ENCODE measurements at places on chromosomes 16 and 17.

- no peak for DNase-seq
These were observed 55.6 kb downstream of the COTL1 start for GRCh38 chr16:84562174-84562815.

DNA sequence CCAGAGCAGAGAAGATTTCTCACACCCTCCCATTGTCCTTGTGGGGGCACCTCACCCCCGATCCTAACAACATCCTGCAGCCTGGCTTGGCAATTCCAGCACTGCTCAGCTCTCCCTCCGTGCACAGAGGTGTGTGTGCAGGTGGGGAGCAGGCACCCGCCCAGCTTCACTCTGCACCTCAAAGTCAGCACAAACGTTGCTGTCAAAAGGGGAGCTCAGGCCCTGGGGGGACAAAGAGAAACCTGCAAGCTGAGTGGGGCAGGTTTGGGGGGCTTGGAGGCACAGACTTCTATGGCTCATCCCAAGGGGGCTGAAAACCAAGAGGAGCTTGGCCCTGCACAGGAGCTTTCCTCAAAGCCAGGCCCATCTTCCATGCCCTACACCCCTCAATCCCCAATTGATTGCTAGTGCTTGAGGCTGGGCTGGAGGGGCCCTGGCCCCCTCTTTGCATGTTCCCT, 231.9 kb upstream of the TNRC6C start:
- no peak for DNase-seq

DNA sequence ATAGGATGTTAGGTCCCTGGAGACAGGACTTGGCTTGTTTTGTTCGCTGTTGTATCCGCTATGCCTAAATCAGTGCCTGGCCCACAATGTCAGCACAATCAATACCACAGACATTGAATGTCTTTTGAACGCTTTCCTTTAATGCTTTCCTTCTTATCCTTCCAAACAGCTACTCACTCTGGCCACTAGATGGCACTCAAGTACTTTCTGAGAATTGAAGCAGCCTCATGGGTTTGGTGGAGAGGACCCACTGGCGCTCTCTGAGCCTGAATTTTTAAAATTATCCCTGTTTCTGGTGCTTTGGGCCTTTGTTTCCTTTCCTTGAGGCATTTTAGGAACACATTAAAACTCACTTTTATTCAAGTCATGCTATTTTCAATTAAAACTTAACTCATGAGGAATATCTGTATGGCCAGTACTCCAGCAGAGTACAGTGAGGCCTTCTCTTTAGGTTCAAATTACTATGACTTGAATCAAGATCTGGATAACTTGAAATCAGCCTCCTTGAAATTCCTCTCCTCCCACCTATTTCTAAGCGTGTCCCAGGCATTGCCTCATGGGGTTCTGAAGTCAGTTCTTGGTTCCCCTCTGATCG, 3.2 kb upstream of the NLRP1 start:
- peak; percentile 66 for DNase-seq

DNA sequence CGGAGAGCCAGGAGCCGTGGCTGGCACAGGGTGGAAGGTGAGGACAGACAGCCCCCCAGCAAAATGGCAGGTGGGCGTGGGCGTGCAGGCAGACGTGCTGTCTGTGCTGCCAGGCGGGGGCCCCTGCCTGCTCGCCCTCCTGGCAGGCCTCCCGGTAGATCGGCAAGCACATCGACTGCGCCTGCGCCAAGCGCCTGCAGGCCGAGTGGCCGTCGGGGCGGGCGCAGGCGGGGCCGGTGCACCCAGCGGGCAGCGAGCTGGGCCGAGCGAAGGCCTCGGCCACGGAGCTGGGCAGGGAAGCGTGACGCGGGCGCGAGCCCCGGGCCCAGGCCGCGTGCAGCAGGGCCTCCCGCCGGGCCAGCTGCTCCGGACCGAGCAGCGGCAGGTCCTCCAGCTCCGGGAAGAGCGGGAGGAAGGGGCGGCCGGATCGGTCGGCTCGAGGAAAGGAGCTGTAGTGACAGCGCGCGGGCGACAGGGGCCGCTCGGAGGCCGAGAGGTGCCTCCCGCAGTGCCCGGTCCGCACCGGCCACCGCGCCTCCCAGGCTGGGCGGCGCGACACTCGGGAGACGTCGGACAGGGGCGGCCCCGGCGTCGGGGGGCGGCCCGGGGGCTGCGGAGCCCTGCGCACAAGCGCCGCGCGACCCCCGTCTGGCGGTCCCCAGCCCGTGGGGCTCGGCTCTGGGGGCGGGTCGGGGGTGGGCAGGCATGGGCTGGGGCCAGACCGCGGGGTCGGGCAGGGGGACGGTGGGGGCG, 16.9 kb downstream of the GRIN2C start:
- DNase-seq = peak; percentile 33

GRCh38 chr17:50775926-50776325, 8.6 kb upstream of the ANKRD40CL start:
- DNase-seq = no peak

DNA sequence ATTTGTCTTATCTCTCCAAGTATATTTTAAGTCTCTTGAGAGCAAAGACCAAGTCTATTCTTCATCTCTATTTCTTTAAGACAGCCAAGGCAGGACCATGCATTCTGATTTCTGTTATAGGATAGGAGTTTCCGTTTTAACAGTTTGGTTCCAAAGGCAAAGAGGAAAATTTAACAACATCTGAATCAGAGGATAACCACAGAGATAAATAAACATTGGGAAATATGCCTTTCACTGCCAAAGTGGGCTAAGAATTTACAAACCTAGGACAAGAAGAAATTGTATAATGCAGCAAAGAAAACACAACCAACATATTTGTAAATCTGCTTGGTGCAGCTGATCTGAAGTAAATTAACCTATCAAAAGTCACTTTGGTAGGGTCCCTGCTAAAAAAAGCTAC, 37.7 kb downstream of the USP32 start:
- DNase-seq = no peak

GRCh38 chr16:22665048-22665797, 148.7 kb upstream of the HS3ST2 start:
- DNase-seq = no peak

GRCh38 chr16:14511800-14512135, 118.3 kb downstream of the PARN start:
- no peak for DNase-seq

- no peak for DNase-seq
These were observed 397.6 kb upstream of the MAF start for GRCh38 chr16:79998143-79998542.

DNA sequence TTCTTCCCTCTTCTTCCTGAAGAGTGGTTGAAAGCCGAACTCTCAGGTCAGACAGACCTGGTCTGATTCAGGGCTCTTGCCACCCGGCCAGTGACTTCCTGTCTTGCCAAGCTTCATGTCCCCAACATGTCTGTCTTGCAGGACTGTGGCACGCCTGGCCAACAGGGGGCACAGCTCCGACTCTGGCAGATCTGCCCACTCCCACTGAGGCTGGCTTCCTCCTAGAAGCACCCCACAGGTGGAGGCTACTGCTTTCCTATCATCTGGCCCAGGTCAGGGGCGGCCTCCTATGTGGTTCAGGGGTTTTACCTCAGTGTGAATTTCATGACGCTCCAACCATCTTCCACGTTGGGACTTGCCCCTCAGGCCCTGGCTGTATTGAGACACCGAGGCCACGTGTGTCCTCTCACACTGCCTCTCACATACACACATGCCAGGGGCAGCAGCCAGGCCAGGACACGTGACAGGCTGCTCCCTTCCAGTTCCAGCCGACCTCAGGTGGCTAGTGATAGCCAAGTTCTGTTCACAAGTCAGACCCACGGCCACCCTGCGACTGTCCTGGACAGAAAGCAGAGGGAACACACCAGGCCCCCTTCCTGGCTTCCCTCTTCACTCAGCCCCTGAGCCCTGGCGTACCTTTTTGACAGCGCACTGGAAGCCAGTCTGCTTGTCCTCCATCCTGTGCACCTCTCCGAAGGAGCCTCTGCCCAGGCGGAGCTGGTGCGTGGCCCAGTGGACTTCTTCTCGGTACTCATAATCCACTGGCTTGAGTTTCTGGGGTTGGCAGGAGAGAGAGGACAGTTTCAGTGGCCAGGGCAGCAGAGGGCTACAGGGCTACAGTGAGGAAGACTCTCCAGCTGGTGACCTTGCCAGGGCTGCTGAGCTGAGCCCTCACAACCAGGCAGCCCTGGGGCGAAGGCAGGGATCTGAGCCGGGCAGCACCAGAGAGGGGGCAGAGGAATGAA, 22.6 kb upstream of the SPATA32 start:
- DNase-seq = no peak

DNA sequence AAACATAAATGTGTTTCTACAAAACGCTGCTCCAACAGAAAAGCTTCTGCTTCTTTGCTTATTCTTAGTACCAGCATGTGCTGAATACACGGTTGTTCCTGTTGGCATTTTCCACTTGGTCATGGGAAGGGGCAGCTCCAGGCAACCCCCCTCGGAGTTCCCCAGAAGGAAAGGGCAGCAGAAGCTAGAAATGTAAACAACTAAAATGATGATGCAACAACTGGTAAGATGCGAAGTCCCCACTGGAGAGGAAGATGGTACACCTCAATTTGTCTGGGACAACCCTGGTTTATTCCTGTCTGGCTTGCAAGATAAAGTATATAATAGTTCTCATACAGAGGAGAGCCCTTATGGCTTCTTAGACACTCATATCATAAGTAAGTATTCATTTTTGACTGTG, 9.2 kb upstream of the CCL13 start:
- no peak for DNase-seq

DNA sequence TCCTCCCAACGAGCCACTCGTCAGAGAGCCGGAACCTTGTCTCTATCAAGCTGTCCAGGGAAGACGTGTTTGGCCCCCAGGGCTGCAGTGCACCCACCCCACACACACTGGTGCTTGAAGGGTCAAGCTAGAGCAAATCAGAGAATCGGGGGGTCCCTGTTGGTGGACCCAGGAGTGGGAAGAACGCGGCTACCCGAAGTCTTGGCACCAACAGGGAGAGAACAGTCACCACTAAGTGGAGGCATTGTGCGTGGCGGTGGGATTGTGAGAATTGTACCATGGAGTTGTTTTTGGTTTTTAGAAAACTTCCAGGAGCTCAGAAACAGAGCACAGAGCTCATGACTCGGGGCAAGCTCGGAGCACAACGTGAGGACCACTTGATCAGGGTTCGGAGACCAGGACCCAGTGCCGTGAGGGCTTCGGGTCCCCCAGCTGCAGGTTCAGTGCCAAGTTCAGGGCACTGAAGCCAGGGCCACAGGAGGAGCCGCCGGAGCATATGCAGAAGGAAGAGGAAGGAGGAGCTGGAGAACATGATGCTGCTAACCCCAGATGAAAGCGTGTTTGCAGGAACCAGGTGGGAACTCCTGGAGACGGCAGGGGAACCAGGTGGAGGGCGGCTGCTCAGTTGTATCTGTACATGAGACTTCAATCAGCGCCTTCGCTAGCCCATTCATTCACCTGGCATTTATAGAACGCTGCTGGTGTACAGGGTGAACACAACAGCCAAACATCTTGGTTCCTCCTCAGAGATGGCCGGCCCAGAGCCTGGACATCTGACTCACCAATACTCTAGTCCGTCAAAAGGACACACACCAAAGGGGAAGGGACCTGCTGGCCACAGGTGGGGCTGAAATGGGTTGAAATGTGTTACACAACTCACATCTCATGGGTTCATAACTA, 42.8 kb downstream of the METRNL start:
- DNase-seq = no peak

- DNase-seq = no peak
These were observed 1690.1 kb downstream of the TP53TG3F start for GRCh38 chr16:35149550-35149949.

- peak; percentile 7 for DNase-seq
These were observed at the start of gene CHST6 for GRCh38 chr16:75495076-75495674. Gene CHST6 (minus strand): TSS chr16:75495441. CDS start chr16:75479828, 15,613 bp downstream.

DNA sequence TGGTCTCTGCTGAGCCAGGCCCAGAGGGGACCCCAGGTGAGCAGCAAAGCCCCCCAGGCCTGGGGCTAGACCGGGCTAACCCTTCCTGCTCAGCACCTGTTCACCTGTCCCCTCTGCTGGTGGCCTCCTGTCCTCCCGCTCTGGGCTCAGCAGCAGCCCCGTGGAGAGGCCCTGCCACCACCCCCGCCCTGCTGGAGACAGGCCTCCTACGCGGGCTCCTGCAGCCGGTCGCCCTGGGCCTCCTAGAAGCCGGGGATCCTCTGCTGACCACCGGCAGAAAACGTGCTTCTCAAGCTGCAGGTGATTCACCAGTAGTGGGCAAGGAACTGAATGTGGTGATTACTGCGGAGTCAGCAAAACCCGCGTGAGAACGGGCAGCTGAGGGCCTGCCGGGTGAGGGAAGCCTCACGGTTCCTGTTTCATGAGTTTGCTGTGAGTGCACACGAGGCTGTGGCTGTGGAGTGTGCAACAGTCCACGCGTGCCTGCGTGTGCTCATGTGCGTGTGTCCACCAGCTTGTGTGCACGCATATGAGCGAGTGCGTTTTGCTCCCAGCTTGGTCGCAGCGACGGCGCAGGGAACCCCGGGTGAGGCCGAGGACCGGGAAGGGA, 792 bp downstream of the SECTM1 start:
- no peak for DNase-seq

DNA sequence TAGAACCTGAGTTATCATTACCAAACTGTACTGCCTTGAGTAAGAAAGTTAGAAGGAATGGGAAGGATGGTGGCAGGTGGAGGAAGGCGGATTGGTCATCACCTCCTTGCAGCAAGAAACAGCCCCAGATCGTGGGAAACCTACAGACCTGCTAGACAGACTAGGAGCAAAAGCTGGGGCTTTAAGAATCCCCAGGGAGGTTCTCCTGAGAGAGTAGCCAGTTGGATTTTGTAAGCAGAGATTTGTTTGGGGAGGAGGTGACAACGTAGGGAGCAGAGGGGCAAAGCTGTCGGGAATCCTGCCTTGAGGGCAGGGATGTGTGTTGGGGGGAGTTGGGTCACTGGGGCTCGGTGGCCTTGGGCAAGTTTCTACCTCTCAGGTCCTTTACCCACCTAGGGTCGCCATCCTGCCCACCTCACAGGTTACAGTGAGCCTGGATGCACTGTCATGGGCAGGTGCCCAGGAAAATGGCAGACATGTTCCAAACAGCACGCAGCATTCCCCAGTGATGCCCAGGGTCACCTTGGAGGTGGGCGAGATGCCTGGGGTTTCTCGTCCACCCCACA, 49.2 kb upstream of the STH start:
- DNase-seq = no peak

DNA sequence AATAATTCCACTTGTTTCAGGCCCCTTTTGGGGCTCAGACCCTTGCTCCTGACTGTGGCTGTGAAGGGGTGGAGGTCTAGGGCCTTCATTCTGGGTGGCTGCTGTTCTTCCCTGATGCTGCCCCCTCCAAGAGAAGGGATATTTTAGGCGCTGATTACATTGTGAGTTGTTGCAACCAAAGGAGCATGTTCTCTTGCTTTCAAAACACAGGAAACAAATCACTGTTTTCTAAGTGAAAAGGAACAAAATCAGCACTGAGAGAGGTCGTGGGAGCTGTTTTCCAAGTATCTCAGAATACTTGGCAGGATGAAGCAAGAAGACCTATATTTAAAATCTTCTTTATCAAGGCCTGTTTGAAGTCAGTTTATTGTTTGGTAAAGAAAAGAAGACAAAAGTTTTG, 25.3 kb upstream of the SEC14L1 start:
- no peak for DNase-seq

GRCh38 chr16:22337849-22338635, 36.4 kb downstream of the CDR2 start:
- no peak for DNase-seq

DNA sequence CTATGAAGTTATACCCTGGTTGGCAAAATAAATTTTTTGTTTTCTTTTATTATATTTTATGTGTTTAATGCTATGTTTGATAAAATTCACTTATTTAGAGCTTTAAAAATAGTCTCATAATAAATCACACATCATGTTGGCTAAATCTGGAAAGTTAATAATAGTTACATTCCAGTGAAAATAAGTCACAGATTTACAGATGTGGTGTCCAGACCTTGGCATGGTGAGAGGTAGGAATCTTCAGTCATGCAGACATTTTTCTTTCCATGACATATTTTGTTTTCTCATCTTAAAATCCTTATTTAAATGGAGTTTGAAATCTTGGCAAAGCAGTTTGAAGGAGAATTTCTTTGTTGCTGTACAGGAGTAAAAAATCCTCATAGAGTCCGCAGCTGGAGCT, 48.1 kb upstream of the GOSR1 start:
- no peak for DNase-seq
